ENCODE measurements at places on chromosomes 12 and 14.
A peak's percentile ranks its signal among the peaks of the same experiment; 100 is the strongest.

DNA sequence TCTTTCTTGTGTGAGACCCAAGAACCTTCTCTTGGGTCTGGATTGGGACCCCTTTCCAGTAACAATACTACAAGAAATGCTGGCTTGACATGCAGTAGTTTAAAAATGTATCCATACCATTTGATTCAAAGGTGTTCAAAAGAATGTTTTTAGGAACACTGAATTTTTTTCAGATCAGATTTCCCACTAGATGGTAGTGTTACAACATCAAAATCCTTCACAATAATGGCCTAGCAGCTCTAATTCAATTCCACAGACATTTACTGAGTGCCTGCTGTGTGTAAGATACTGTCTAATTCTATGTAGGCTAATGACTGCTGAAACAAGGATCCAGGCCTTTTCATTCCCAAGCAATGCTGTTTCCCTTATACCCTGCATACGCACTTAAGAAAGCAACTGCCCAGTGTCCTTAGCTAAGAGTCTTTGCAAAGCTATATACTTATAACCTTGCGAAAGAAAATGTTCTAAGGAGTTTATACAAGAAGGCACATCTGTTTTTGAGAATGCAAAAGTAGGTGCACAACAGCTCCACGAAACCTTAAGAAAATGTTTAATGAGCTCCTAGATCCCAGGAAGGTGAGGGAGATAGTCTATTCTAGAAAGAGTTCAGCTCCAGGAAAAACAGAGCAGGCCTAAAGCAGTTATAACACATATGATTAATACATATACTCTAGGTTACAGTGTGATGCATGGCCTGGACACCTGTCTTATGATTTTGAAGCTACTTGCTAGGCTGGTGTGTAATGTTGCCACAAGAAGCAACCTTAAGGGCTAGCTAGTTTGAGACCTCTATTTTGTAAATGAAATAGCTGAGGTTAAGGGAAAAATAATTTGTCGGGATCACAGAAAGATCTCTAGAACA lies 50.9 kb upstream of the PKP2 start:
- no peak for DNase-seq

DNA sequence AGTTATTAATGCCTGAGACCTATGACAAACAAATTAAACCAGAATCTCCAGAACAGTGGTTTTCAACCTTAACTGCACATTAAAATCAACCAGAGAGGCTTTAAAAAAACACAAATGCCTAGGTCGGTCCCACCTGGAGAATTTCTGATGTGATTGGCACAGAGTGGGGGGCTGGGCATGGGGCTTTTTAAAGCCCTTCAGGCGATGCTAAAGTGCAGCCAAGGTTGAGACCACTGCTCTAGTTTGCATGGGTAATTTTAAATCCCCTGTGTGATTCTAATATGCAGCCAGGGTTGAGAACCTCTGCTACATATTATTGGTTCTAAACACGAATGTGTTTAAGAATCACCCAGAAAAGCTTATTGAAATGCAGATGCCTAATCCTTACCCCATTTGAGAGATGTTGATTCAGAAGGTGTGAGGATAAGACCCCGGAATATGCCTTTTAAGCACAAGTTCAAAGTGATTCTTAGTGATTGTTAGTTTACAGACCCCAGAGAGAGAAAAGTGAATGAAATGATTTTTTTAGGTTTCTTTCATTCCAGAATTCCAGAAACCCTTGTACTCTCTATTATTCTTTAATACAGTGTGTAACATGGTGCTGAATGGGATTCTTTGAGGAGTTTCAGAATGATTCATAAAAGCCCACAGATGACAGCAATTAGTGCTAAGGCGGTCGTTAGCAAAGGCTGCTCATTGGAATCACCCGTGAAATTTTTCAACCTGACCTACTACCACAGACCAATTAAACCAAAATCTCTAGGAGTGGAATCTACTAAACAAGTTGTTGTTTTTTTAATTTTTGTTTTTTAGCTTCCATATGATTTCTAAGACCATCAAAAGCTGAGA lies 44.9 kb downstream of the LIN7A start:
- no peak for DNase-seq

- no peak for DNase-seq
Observed at GRCh38 chr14:36067428-36068187, 108.9 kb downstream of the PTCSC3 start.

- DNase-seq = no peak
Observed at GRCh38 chr12:42482041-42482747, 107.4 kb downstream of the PRICKLE1 start.

GRCh38 chr12:64716371-64716770 lies 42.8 kb downstream of the GNS start:
- DNase-seq = no peak

DNA sequence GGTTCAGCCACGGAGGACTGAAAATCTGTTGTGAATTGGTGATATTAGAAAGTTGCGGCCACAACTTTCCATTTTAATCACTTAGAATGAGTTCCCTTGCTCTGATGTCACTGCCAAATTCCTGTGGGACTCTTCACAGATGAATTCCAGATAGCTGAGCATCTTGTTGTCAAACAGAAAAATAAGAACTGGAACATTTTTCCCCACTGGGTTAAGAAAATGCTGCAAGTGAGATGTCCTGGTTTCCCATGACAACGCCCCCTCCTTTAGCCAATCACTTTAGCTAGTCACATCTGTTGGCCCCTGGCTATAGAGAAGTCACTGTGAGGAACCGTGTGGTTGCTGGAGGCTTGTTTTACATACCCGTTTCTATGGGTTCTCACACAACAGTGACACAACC lies 135.9 kb downstream of the KTN1 start:
- DNase-seq = no peak

GRCh38 chr12:57130941-57131340 lies 2.7 kb downstream of the LRP1 start:
- no peak for DNase-seq

- no peak for DNase-seq
Observed at GRCh38 chr12:128994856-128995255, 141.6 kb downstream of the GLT1D1 start.

DNA sequence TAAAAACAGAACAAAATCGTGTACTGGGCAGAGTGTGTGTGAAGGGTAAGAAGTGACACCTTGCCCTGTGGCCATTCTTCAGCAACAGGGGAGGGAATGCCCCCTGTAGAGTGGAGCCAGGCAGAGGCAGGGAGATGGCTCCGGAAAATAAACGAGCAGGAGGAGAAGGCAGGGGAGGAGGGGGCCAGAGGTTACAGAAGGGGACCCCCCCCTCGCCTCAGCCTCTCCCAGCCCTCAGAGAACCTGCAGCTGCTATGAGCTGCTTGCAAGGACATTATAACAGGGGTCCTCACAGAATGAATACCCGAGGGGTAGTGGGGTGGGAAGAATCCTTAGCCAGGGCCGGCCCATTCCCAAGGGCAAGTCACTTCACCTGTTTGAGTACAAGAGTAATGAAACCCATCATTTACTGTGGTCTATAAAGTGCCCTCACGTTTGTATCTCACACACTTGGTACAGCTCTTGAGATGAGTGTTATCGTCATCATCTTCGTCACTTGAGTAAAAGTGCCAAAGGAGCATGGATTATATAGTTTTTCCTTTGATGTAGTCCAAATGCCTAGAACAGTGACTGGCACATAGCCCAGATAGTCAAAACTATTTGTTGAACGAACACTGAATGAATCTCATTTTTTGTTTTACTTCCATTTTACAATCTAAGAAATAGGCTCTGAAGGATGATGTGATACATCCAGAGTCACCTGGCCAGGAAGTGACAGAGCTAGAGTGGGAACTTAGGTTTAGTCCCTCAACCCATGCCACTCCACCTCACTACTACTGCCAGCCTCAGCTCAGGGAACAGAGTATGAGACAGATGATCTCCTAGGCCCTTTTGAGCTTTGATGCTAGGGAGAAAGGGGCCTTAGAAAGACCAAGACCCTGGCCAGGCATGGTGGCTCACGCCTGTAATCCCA lies 14.5 kb downstream of the SCNN1A start:
- DNase-seq = no peak

DNA sequence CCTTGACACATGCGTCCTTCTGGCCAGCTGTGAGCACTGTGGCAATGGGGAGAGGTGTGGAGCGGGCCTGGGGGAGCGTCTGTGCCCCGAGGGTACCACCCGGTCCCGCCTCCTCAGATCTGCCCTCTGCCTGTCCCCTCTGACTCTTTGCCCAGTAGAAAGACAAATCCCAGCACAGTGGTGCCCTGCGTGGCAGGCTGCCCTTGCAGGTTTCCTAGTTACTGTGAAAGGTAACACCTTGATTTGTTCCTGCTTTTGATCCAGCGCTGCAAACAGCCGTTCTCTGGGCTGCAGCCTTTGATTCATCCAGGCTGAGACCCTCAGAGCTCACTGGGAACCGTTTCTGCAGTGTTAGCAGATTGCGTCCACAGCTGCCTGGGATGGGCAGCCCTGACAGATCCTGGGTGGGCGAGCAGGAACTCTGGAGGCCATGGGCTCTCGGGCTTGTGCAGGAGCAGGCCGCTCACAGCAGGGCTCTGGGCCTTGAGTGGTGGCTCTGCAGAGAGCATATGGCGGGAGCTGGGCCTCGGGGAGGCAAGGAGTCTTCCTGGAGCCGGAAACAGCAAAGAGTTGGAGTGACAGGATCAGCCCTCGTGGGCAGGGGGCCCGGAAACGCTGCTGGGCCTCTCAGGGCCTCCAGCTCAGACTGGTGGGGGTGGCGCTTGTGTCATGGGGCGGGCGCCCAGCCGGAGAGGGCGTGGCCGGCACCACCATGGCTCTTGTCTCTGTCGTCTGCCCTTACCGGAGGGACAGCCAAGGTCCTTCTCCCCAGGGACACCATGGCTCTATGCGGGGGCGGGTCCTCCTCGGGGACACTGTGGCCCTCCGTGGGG lies 16.6 kb downstream of the FBRSL1 start:
- peak; percentile 47 for DNase-seq

DNA sequence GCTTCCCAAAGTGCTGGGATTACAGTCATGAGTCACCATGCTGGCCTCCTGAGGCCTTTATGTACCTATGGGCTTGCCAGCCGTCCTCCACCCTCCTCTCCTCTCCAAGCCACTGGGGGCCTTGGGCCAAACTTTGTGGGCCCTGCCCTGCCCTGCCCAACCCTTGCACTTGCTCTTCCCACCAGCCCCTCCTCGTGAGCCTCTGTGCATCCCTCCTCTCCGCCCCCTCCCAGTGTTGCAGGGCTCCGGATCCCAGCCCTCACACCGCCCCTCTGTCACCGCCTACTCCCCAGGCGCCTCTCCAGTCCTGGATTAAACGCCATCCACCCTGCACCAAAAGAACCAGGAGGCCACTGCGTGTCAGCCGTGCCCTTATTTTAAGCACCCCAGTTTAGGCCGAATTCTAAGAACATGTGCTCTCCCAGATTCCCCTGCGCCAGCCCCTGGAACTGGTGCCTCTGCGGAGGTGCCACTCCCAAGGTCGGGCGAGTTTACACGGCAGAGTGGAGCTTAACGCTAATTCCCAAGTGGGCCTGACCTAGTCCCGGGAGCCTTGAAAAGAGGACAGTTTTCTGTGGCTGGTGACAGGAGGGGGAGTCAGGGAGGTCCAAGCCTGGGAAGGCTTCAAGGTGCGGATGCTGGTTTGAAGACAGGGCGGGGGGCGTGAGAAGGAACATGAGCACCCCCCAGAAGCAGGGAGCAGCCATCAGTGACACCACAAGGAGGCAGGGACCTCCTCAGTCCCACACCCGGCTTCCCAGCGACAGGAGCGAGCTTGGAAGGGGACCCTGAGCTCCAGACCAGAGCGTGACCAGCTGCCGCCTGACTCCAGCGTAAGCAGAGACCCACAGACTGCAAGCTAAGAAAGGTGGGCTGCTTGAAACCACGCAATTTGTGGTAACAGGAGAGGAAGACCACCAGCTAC lies 21.2 kb upstream of the CDCA4 start:
- no peak for DNase-seq

- no peak for DNase-seq
Observed at GRCh38 chr12:55933799-55934742, 3.1 kb downstream of the DGKA start.

- DNase-seq = no peak
Observed at GRCh38 chr12:53097207-53097563, 282 bp upstream of the IGFBP6 start.

- no peak for DNase-seq
Observed at GRCh38 chr12:123056053-123056452, 75.6 kb downstream of the ARL6IP4 start.

DNA sequence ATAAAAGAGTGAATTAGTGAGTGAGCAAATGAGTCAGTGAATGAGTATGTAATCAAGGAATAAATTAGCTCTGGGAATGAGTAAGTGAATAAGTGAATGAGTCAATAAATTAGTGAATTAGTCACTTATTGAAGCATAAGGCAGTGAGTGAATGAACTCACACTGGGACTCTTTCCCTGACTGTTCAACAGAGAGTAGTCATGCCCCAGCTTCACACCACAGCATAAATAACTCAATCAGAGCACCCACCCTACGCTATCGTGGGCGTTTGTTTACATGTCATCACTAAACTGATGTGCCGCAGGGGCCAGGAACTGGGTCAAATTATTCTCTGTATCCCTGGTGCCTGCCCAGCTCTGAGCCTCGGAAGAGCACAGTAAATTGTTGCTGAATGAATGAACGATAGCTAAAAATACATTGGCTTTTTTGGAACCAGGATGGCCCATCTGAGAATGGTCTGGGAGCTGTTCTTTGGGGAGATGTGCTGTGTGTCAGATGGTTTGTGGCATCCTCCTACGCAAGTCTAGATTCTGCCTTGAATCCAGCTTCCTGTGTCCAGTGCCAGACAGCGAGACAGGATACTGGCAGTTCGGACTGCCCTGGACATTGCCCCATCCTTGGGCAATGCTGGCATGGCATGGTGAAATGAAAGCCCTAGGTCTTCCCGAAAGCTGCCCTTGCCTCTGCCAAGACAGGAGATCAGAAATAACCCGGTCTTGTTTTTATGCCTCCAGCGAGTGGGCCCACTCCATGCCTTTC lies 98.0 kb upstream of the RTL1 start:
- DNase-seq = no peak

- no peak for DNase-seq
Observed at GRCh38 chr14:55964821-55965220, 153.4 kb upstream of the PELI2 start.

DNA sequence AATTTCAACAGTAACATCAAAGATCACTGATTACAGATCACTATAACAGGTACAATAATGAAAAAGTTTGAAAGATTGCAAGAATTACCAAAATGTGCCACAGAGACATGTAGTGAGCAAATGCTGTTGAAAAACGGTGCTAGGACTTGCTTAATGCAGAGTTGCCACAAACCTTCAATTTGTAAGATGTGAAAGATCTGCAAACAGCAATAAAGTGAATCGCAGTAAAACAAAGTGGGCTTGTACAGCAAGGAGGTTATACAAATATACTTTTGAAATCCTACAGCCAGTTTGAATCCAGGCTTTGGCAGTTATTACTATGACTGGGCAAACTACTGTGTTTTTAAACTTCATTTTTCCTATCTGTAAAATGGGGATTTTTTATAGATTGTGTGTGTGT lies 1.0 kb upstream of the PLEKHA5 start:
- no peak for DNase-seq
